Stimulated activated effector memory CD8-positive, alpha-beta T cell treated with anti-CD3 and anti-CD28 coated beads, Interleukin-12 subunit alpha, Interleukin-12 subunit beta, amount 100 ng/mL, for 72 hours (primary cell): ENCODE measurements at places on chromosomes 6 and 20.

GRCh38 chr6:43718387-43719105, 31.0 kb upstream of the MRPS18A start:
- DNase-seq, result no peak

DNA sequence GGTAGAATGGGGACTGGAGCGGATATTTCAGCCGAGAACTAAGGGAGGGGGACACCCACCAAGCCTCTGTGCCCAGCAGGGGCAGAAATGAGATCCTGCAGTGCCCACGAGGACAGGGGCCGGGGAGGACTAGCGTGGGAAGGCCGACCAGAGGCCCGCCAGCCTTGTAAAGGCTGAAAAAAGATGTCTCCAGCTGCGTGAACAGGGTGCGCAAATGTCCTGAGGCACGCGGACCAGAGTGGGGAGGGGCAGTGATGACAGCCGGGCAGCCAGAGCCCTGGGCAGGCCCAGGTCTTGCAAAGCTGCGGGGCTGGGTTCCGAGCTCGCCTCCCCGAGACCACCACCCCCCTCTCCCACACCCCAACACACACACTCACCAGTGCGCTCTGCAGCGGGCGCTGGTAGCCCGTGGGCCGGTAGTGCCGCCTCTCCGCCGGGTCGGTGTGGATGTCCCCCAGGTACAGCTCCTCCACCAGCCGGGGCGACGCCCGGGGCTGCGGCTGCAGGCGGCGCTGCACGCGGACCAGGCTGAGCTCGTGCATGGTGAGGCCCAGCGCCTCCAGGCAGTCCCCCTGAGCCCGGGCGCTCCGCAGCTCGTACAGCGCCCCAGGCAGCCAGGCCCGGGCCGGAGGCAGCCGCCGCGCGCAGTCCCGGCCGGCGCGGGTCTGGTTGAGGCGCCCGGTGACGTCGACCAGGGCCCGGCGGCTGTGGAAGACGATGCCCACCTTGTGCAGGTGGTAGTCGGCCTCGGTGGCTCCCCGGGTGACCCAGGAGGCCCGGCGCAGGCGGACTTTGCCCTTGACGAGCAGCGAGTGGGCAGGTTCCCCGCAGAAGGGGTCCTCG, 48.2 kb downstream of the APCDD1L start:
- DNase-seq, result no peak

DNA sequence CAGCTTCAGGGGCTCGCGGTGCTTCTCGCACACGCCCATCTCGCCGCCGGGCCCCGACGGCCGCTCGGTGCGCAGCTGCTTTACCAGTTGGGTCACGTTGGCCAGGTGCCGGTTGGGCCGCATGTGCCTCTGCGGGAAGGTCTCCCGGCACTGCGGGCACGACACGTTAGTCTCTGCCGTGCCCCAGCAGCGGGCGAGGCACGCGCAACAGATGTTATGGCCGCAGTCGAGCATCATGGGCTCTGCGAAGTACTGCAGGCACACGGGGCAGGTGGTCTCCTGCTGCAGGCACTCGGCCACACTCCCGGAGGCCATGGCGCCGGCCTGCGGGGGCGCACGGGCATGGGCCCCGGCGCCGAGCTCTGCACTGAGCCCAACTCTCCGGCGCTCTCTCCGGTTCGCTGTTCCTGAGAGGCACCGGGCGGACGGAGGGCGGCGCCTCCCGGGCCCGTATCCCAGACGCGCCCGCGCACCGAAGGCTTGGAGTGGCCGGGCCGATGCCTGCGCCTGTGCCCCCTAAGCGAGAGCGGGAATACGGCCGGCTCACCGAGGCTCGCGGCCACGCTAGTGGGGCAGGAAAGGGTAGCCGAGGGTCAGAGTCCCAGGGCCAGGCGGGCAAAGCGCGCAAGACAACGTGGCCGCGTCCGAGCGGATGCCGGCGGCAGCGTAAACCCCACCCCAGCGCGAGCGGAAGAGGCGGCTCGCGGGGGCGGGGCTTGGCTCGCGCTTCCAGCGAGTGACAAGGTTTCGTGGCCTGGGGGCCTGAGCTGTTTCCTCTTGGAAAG, at the start of gene TRIM27:
Gene TRIM27 (minus strand): TSS at position 668 of the 785 bp plus-strand sequence. CDS start 353 bp downstream, at position 315.
- DNase-seq, result peak; percentile 85

DNA sequence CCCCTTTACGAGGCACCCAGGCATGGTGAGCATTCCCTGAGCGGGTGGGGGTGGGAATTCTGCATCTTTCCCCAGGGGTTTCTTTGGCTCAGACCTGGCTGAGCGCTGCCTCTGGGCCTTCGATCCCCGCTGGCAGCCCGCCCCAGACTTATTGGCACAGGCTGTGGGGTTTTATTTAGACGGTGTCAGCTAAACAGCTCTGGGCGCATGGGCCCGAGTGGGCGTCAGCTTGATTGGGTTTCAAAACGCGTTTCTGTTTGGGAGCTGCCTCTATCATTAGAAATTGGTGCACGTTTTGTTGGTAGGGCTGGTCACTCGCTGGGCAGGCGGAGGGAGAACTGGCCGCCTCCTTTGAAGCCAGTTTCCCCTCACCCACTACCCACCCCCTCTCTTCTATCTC, 21.0 kb downstream of the PMEPA1 start:
- no peak for DNase-seq

GRCh38 chr6:112010328-112010727, 43.6 kb upstream of the CCN6 start:
- no peak for DNase-seq

DNA sequence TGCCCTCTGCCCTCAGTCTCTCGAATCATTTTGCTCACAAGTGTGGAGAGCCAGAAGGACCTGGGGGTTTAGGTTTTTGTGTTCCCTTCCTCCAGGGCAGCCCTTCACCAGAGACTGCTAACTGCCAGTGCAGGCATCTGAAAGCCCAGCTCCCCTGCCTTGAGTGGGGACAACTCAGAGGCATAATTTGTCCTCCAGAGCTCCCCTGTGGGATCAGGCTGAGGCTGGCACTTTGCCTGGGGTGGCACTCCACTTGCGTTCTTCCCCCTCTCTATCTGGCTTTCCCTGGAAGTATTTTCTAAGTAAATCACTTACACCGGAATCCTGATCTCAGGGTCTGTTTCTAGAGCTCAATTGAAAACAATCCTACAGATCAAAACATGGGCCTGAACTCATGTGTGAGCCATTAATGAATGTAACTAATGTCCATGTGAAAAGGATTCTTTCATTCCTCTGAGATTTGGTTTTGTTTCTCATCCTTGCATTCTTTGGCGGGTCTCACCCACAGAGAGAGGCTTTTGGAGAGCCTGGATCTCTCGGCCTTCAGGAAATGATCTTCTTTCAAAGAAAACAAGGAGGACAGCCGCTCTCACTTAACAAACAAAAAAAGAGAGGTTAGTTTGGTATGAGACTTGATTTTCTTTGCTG, 125.7 kb upstream of the RIPOR2 start:
- no peak for DNase-seq

DNA sequence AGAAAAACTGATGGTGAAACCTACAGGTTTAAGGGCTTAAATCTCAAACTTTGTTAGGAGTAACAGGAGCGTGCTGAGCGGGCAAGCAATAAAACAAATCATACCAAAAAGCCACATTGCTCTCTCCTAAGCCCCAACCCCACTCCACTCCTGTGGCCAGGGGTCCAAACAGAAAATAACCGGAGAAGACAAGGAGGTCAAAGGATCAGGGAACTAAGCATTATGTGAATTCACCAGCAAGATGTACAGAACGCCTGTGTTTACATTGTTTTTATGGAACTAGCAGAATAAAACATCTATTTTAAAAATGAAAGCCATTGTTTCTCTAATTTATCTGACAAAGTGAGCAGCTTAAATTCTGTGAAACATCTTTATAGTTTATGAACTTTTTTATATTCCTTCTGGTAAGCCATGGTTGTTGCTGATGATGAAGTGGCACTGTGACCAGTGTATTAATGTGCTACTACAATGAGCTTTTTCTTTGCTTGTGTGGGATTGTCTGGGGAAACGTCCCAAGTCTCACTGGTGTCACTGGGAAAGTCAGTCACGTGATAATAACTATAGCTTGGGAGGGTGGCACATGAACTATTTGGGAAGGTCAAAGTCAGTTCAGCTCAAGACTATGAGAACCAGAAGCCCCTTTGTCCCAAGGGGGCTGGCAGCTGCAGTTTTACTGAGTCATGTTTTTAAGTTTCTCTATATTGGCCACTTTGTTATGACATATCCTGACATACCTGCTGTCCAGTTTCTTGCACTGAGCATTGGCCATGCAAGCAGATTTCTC, 9.8 kb downstream of the FAM210B start:
- DNase-seq, result no peak

DNA sequence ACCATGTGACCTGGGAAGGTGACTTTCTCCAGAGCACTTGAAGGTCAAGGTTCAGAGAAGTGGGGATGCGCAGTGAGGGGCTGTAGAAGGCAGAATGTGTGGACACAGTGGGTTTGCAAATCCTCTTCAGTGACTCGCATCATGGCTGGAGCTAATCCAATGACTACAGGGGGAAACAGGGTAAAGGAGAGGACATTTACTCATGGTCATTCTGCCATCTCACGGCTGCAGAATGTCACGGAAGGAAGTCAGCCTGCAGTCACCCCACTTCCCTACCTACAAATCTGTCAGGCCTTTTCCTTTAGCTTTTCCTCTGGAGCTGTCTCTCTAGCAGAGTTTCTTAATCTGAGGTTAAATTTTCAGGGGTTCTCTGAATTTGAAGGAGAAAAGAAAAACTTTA, 337.6 kb downstream of the CDC5L start:
- no peak for DNase-seq

DNA sequence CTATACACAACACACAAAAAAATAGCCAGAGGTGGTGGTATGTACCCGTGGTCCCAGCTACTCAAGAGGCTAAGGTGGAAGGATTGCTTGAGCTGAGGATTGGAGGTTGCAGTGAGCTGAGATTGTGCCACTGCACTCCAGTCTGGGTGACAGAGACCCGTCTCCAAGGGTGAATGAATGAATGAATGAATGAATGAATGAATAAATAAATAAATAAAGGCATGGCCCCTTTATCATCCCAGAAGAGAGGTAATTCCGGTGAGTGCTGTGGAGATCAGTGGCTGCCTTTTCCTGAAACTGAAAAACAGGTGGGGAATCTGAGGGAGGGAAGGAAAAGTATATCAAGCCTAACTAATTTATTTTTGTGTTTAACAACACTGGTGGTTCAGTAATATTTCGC, 90.0 kb downstream of the JARID2 start:
- DNase-seq, result no peak

DNA sequence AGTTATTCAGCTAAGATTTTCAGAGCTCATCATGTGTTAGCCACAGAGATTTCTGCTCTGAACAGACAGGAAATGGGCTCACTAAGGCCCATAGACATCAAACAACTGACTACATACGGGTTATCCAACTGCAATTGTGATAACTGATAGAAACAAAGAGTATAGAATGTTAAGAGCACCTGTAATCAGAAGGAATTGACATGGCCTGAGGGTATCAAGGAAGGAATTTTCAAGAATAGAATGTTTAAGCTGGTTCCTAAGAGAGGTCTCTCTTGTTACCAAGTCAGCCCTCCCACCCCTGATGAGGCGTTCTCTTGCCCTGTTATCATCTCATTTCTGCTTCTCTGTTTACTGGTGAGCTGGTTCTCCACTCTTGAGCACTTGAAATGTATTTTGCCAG, at the start of gene MEI4:
Gene MEI4 (plus strand): TSS at position 301 of the 400 bp plus-strand sequence. CDS start 37,633 bp downstream, outside the sequence.
- no peak for DNase-seq

GRCh38 chr20:63049561-63050221, 42.9 kb upstream of the BHLHE23 start:
- DNase-seq, result no peak

DNA sequence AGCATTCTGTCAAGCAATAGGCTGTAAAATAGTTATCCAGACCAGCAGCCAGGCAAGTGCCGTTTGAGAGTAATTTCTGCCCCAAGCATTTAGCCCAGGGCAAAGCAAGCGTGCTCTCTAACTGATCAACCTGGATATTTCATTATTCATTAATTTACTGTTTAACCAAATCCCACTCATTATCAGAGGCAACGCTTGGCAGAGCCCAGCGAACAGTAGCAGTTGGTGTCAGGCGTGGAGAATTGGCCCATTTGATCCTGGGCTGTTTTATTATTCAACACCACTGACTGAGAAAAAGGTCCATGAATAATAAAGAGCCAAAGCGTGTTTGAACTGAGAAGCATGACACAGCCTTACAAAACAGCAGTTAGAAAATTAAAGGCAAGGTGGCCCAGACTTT, 35.3 kb downstream of the TFAP2B start:
- DNase-seq, result no peak

GRCh38 chr20:63850689-63851547, 10.4 kb upstream of the ABHD16B start:
- peak; percentile 80 for DNase-seq

- DNase-seq, result no peak
These were observed 103.5 kb downstream of the CD24 start for GRCh38 chr6:106870824-106871717.

- DNase-seq, result no peak
These were observed 31.5 kb downstream of the NOX3 start for GRCh38 chr6:155424181-155424580.

DNA sequence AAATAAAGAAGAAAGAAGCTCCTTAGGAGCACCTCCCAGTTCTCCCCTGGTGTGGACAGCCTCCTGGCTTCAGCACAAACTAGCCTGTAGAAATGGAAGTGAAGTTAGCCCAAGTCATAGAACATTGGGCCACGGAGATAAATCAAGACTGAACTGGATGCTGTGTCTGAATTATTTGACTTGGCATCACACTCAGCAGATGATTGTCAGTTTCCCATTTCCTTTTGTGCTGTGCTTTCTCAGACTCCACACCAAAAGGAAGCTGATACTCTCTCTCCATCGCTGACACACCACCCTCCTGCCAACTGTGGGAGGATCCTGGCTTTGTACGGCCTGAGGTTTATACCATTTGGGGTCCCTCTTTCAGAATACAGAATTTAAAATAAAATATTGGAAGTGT, 209.8 kb downstream of the TFAP2A start:
- no peak for DNase-seq

- DNase-seq, result no peak
These were observed 117.5 kb downstream of the PRIM2 start for GRCh38 chr6:57434944-57435343.

DNA sequence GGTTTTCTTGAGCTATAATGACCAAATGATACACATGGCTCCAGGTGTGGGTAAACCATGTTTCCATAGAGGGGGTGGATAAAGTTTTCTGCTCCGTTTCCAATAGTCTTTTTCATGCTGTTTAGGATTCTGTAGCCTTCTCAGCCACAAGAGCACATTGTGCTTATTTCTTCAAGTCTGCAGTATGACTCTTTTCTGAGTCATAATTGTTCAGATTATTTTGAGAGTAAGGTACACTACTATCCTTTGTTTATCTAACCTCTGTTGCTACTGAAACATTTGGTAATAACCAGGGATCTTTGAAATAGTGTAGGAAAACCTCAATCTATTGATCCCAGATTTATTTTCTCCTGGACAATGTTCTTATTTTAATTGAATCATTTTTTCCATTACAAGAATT, 247.9 kb upstream of the BMP2 start:
- no peak for DNase-seq

- no peak for DNase-seq
These were observed 50.8 kb downstream of the GMDS start for GRCh38 chr6:2194643-2195042.
